ENCODE measurements at places on chromosomes 2 and 18.
A peak's percentile ranks its signal among the peaks of the same experiment; 100 is the strongest.

- DNase-seq, result no peak
Measured at GRCh38 chr2:241686324-241686649, 328 bp downstream of the DTYMK start.

DNA sequence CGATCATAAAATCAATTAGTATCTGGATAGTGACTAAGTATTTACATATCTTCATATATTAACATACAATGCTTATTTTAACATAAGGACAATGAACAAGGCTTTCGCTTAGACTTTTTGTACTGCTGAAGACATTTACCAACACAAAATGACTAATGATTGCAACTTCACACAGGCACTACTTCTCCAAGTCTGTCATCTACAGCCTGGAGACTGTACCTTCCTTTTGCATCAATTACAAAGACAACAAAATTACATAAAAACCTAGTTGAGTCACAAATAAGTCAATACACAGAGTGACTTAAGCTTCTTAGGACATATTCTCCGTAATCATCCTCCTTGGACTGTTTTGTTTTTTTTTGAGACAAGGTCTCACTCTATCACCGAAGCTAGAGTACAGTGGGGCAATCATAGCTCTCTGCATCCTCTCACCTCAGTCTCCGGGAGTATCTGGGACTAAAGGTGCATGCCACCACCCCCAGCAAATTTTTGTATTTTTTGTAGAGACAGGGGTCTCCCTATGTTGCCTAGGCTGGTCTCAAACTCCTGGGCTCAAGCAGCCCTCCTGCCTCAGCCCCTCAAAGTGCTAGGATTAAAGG, 15.9 kb downstream of the PUM2 start:
- DNase-seq, result no peak

DNA sequence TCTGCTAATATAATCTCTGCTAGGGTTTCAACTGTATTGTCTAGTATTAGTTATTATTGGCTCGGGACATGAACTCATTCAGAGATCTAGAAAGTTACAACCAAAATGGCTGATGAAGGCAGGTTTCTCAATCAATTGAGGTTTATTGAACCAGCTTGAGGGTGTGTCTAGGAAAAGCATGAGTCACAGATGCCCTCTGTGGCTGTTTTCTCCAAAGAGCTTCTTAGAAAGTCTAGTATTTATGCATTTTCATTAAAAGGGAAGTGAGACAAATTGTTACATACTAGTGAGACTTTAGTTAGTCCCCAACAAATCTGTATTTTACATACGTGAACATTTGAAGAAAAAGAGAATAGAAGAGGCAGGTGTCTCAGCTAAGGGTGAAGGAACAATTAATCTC, 23.0 kb upstream of the RTTN start:
- no peak for DNase-seq

DNA sequence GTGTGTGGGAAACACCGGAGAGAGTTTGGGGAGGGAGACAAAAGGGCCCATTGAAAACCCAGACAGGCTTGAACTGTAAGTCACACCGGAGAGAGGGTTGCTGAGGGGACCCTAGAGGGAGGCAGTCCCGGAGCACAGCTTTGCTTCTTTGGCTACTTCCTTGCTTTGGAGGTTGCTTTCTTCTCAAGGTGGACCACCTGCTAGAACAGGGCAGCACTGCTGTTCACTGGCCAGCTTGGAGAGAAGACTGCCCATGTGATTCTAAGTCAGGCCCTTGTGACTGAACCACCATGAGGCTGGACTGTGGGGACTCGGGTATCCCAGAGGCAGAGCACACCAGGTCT, 4.4 kb downstream of the ACTG2 start:
- DNase-seq, result no peak

- no peak for DNase-seq
Measured at GRCh38 chr2:134823431-134823830, 15.0 kb upstream of the ACMSD start.

DNA sequence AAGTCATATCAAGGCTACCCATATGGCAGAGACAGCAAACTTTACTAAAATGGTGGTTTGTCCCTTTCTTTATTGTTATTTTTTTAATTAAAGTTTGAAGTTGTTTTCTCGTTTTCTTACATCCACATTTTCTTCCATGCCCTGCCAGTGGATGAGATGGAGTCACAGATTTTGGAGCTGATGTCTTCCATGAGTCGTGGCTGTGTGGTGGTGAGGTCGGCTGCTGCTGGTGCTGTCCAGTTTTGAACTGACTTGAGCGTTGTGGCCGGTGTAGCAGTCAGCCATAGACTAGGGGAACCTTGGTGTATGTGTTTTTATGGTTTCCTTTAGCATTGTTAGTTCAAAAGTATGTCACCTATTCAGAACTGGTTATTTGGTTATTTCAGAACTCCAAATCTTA, 182.8 kb downstream of the SH3RF3 start:
- no peak for DNase-seq

- peak; percentile 9 for DNase-seq
Measured at GRCh38 chr2:3756306-3756705, 52.9 kb downstream of the DCDC2C start.

DNA sequence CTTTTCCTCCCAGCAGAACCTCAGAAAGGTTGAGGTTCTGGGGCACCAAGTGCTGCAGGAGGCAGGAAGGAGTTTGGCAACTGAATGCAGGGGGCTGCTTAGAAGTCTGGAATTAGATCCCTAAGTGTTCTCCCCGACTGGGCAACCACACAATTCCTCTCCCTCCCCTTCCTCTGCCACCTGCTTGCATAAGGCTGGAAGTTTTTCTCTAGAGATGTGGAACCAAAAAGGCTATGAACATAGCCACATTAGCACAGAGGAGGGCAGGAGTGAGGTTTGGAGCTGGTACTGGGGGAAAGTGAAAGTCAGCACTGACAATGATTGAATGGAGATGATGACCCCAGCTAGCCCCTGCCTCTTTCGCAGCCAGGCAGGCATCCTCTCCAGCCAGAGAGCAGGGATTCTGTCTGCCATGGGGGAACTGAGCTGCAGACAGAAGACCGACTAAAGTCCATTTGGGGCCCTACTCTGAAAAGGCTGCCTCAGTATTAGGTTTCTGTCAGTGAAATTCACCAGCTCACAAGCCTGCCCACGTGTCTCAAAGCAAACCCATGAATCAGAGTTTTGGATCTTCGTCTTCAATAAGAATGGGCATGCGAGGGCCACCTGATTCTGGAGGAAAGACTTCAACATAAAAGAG, 87.9 kb upstream of the ITGA6 start:
- no peak for DNase-seq

- no peak for DNase-seq
Measured at GRCh38 chr2:97691166-97691565, 21.7 kb downstream of the C2orf92 start.

DNA sequence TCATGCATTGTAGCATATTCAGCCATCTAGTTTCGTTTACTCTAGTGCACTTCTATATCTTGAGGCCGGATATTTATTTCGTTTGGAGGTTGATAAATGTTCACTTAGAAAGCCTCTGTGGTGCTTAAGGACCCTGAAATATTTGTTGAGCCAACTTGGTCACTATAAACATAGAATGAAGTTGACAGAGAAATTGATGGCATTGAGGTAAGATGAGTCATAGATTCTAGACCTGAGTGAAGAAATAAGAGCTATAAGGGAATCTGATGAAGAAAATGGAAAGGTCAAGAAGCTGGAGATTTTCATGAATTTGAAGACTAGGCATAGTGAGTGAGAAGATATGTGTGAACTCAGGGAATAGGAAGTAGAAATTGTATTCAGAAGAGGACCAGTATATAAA, 35.9 kb downstream of the EPC2 start:
- no peak for DNase-seq

- no peak for DNase-seq
Measured at GRCh38 chr2:198106621-198107385, 302.4 kb downstream of the PLCL1 start.

DNA sequence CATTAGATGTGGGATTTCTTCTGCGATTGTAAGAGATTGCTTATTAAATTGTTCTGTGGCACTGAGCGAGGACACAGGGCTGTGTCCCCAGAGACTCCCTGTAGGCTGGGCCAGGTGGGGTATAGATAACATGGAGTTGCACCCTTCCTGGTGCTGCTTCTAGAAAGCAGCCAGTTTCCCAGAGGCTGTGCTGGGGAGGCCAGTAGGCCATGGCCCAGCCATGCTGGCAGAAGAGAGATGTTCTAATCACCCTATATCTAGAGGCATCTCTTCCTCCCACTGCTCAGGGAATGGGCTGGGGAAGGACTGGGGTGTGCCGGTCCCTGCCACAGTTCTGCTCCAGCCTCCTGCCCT, 66.9 kb downstream of the HS1BP3 start:
- no peak for DNase-seq

DNA sequence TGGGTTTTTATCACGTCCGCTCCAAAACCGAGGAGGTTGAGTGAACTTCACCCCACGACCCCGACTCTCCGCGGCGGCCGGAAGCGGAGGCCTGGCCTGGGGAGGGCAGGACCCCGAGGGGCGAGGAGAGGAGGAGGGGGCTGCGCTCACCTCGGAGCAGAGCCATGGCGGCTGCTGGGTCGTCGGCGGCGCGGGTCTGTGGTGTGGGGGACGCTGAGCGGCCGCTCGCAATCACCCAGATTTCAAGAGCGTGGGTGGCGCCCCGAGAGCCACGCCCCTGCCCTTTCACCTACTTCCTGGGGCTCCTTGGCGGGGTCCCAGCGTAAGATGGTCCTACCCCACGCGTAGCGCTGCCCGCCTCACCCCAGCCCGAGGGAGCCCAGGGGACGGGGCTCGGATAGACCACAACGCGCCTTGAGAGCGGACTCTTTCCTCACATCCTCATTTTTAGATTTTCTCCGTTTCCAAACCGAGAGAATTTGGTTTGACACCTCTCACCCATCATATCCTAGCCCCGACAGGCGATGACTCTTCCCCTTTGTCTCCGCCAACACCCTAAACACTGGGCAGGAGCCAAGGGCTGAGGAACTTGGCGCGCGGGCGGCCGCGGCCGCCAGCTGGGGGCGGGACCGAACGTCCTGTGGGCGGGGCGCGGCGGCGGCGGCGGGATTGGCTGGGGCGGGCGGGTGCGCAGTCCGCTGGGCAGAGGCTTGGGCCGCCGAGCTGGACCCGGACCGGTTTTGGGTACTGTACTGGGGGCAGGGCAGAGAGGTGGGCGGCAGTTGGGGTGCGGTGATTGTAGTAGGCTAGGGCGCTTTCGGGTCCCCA, at the start of gene ACAA2:
TSS of gene ACAA2 (minus strand) at position 215 of the 828 bp plus-strand sequence. CDS start at position 166, 49 bp downstream.
- DNase-seq, result no peak

GRCh38 chr2:42998721-42999120, 206.3 kb upstream of the HAAO start:
- no peak for DNase-seq

- no peak for DNase-seq
Measured at GRCh38 chr18:23068570-23069310, 66.5 kb upstream of the CABLES1 start.

DNA sequence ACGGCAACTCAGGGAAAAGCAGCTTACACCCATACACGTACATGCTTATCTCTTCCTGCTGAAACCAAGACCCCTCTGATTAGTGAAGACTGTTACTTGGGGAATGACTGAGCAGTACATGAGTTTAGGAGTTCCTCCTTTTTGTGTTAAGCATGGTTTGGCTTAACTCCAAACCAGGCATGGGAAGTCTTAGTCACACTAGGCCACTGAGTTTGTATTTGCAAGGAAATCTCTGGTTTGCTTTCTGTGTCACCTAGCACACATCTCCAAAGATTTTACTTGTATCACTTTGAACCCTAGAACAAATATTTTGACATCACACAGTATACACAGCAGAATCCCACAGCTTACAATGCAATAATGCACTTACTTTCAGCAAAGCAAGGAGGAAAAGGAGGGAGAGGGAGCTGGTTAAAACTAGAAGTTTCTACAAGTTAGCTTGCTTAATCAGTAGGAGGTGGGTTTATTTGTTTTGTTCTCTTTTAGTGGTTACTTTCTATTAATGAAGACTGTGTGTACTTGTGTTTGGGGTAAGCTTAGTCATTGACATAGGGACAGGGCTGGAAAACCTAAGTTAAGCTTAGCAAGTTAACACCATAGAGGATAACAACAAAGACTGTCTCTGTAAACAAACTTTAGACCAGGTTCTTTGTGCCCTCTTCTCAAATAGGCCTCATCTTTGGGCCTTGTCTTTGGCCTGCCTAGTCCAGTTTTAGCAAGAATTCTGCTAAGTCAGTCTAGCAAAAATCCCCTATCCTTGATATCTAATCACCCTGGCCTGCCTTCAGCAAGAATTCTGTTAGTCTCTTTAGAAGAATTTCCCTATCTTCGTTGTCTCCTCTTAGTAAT, 219.4 kb downstream of the MREG start:
- no peak for DNase-seq

DNA sequence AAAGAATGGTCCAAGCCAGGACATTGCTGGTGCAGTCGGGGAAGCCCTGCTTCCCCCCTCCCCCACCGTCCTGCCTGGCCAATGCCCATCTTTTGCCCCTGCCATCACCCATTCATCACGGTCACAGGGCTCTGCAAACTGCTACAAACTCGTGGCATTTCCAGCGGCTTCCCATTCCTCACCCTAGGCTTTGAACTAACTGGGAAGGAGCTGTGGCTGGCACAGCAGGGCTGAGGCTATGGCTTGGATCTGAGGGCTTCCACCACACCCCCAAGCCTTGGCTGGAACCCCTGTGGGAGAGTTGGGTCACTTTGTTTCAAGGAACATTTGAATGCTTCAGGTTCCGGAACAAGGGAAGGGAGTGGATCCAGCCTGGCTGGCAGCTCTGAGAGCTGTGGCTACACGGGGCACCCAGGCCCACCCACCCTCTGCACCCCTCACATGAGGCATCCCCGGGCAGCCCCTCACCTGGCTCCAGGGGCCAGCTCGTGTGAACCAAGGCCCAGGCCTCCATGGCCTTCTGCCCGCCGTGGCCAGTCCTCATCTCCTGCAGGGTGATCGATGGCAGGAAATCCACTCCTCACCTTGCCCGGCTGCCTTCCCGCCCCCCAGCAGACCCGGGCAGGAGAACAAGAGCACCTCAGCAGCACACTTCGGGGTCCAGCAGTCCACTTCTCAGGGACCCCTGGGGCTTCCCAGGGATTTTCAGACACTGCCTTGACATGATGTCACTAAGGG, 58.8 kb upstream of the OTOS start:
- DNase-seq, result no peak

DNA sequence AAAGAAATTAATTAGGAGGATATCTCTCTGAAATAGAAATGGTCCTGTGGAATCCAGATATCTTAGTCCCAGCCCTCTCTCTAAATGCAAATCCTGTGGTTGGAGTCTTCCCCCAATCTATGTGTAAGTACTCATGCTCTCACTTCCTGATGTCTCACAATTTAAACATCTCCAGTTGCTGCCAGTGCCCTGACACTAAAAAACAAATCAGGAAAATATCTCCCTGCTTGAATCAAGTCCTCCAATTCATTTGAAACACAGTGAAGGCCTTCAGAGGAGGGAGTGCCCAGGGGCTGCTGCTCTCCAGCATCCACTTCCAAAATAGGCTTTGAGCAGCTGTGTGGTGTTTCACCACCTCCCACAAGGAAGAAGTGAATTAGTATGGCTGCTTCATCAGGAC, 413.8 kb downstream of the RAD51AP2 start:
- no peak for DNase-seq

DNA sequence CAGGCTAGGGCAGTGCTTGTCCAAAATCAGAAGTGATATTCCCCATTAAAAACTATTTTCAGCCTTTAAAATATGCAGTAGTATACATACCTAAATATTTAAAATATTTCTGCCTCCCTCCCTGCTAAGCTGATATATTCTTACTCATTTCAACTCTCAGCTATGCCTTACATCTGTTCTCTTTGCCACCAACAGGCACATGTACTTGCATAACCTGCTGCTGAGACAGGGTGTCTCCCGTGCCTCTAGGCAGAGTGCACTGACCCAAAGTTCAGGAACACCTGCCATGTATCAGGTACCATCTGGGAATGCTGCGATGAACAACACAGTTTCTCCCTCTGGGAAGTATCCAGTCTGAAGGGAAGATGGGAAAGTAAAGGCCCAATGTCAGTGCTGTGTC, 91.7 kb downstream of the STK39 start:
- DNase-seq, result no peak

- DNase-seq, result no peak
Measured at GRCh38 chr2:40421631-40422297, 30.1 kb downstream of the SLC8A1 start.

Data from NCI-H187 treated with DMSO at 0.1 percent for 48 hours (cell line).